ENCODE measurements at places on chromosomes 11 and 22. TPM values are rescaled to one million over a fixed set of nuclear protein-coding genes. Genes with fewer than 3 reads are reported as not detected.

Gene LRRC74B
- 0.17 TPM for total RNA-seq

Gene CRYAB
- total RNA-seq: not detected

Gene MMP8
- total RNA-seq: not detected

Gene CECR2
- total RNA-seq: 6.6 TPM

Gene RIMBP3C
- total RNA-seq: 1.3 TPM

GRCh38 chr11:59857439-59858434 lies 8.6 kb downstream of the TCN1 start:
- DNase-seq: no peak

GRCh38 chr11:17917556-17917955 lies 95.3 kb downstream of the SERGEF start:
- DNase-seq: no peak

- peak; percentile 96 for DNase-seq
Observed at GRCh38 chr22:44026630-44027511, 2.8 kb downstream of the PARVB start.

DNA sequence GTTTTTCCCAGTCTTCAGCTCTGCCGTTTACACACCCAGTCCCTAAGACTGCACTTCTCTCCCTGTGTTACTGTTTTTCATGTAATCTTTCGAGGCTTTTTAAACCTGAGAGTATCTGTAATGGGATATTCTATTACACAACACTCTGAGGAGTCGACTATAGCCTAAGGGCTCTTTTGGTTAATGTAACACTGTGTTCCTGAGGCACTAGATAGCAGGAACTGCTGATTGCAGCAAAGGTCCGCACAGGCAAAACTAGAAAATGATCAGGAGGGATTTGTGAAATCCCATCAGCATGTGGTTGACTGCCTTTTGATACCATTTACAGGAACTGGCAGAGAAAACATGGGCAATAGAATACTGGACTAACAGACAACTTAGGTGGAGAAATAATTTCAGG lies 512.3 kb upstream of the RAG2 start:
- no peak for DNase-seq

- DNase-seq: no peak
Observed at GRCh38 chr11:15714641-15715399, 600.1 kb downstream of the INSC start.
